T-helper 17 cell (primary cell): ENCODE measurements at places on chromosomes 13 and 19.

GRCh38 chr19:27794494-27795042 is 1418.4 kb downstream of the UQCRFS1 start:
- DNase-seq: no peak

- peak; percentile 70 for DNase-seq
Measured at GRCh38 chr19:41887711-41888382, 4.9 kb downstream of the ARHGEF1 start.

DNA sequence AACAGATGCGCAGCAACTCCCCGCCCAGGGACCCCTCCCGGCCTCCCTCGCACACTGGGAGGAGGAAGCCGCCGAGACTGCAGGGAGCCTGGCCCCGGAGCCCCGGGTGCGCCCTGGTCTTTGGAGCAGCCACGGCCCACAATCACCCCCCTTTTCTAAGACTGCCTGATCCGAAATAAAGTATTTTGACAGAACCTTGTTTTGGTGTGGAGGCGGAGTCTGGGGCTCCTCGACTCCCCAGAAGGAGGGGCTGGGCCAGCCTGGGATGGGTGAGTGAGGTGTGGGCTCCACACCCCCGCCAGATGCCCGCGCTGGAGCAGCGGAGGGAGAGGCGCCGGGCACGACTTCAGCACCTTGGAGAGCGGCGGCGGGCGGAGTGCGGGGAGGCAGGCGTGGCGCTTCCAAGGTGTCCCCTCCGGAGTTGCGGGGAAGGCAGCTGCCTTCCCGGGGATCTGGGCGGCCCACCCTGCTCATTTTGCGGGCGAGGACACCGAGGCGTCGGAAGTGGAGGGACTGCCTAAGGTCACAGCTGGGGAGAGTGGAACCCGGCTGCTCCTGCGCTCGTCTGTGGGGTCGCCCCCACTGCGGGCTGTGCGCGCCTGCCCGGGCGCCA is 9.4 kb downstream of the SIRT6 start:
- DNase-seq: peak; percentile 67

GRCh38 chr19:18700501-18701249 is 17.2 kb downstream of the CRTC1 start:
- peak; percentile 63 for DNase-seq

GRCh38 chr13:36998624-36999041 is 507 bp downstream of the ALG5 start:
- no peak for DNase-seq

GRCh38 chr13:44895264-44895952 is 93.9 kb downstream of the NUFIP1 start:
- no peak for DNase-seq

GRCh38 chr13:113820813-113821651 is 42.8 kb downstream of the GAS6 start:
- DNase-seq: no peak

GRCh38 chr13:39536274-39536673 is 66.7 kb downstream of the LHFPL6 start:
- no peak for DNase-seq

DNA sequence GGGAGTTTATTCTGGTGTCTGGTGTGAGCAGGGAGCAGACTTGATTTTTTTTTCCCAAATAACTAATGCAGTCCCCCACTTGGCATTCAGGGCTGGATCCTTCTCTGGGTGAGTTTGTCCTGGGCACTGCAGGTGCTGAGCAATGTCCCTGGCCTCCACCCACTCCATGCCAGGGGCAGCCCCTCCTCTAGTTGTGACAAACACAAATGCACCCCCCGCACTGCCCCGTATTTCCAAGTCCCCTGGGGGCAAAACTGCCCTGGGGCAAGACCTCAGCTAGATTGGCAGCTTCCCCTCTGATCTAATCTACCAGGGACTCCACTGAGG is 6.4 kb downstream of the MOB3A start:
- DNase-seq: no peak

- no peak for DNase-seq
Measured at GRCh38 chr13:100128838-100129237, 39.9 kb downstream of the PCCA start.

DNA sequence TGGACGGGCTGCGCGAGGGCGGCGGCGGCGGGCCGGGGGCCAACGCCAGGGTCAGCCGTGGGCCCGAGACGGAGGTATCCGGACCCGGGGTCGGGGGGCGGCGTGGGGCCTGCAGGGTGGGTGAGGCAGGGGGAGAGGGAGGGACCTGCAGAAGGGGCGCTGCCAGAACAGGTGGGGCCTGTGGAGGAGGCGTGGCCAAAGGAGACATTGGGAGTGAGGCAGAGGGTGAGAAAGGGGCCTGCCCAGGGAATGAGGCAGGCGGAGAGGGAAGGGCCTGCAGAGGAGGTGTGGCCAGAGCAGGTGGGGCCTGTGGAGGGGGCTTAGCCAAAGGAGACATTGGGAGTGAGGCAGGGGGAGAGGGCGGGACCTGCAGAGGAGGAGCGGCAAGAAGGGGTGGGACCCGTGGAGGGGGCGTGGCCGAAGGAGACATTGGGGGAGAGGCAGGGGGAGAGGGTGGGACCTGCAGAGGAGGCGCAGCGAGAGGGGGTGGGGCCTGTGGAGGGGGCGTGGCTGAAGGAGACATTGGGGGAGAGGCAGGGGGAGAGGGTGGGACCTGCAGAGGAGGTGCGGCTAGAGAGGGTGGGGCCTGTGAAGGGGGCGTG is 4.2 kb downstream of the PRR36 start:
- DNase-seq: peak; percentile 56

DNA sequence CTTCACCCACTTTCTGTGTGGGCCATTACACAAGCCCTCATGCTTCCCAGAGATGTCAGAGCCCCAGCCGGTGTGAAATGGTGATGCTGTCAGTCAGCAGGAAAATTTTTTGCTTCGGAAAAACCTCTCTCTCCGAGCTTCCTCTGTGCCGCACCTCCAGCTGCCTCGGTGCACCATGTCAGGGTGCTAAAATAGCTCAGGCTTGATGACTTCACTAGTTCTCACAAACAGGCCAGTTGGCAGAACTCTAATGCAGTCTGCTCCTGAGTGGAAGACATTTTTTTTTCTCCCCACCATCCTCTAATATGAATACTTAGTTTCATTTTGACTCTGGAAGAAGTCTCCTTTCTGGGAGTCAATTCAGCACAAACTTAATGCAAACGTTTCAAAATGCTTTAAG is 71.3 kb downstream of the KLF12 start:
- DNase-seq: no peak

- no peak for DNase-seq
Measured at GRCh38 chr13:84050536-84050935, 168.3 kb upstream of the SLITRK1 start.
